ENCODE measurements at places on chromosomes 7 and 10. TPM values are rescaled to one million over a fixed set of nuclear protein-coding genes. Genes with fewer than 3 reads are reported as not detected.

HABP2 gene
- total RNA-seq, result not detected

TRPV5 gene
- total RNA-seq, result not detected

NAT16 gene
- total RNA-seq, result 0.16 TPM

CROT gene
- 18.8 TPM for total RNA-seq

NUTM2D gene
- total RNA-seq, result 6.2 TPM

CDHR3 gene
- total RNA-seq, result 3.1 TPM

SUGCT gene
- 17.9 TPM for total RNA-seq

OPN4 gene
- total RNA-seq, result not detected

DNA sequence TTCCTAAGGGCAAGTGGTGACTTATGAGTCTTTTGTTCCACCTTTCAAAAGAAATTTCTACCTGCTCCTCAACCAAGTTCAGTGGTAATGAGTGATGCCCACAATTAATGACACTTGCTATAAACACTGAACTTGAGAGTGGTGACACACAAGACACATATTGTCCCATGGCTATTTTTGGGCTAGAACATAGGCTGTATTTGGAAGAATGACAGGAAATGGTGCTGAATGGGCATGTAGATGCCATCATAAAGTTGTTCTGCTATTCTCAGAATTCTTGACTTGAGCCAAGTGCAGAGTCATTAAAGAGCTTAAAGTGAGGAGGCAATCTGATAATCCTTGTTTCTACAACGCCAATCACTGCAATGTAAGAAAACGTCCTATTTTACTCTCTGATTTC lies 313.3 kb downstream of the AGMO start:
- no peak for DNase-seq

- DNase-seq, result peak; percentile 92
Observed at GRCh38 chr10:48526011-48526821, 78.7 kb downstream of the ARHGAP22 start.

- DNase-seq, result peak; percentile 50
Observed at GRCh38 chr10:3424111-3424851, 251.7 kb upstream of the PITRM1 start.

DNA sequence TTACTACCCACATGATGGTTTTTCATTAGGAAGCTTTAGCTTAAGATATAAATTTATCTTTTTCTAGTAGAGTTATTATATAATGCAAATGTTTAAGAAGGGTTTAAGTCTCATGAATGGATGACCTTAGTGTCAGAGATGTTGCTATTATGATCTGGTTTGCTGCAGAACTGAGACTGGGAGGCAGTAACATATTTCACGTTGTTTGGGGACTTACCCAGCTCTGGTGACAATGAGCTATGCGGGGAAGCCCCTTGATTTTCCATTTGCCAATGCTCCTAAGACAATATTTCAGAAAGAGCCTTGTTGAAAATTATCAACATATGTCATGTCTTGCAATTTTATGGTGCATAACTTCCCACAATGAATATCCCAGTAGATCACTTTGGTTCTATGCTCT lies 754.6 kb downstream of the REEP3 start:
- DNase-seq, result no peak

- no peak for DNase-seq
Observed at GRCh38 chr7:155412416-155413253, 45.3 kb upstream of the EN2 start.

DNA sequence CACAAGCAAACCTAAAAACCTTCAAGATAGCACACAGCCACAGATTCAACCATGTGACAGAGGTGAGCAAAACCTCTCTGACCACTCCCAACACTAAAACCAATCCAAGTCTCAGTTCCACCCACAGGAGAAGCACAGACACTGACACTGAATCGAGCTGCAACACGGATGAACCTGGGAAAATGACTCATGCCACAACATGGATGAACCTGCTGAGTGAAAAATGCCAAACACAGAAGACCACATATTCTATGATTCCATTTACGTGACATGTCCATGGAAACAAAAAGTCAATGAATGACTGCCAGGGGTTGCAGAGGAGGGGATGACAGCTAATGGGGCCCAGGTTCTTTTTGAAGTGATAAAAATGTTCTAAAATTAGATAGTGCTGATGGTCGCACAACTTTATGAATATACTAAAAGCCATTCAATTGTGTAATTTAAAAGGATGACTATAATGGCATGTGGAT lies 22.0 kb downstream of the CYTH3 start:
- DNase-seq, result no peak

GRCh38 chr7:17044396-17044795 lies 162.6 kb upstream of the AGR3 start:
- no peak for DNase-seq

DNA sequence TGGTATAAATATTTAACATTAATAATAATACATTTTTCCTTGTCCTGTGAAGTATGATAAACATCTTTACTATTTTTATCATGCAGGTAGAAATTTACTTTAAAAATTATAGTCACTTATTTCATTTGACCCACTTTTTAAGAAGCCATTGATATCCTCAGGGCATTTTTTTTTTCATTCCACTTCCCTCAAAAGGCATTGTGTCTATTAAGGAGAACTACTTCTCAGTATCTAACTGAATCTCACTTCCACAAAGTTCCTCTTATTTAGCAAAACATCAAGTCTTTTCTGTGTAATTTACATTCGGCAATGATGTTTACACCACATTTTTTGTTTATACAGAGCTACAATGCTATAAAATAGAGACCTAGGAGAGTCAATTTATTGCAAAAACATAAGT lies 388.2 kb upstream of the AKR1E2 start:
- no peak for DNase-seq

GRCh38 chr10:11063856-11064255 lies 46.2 kb downstream of the CELF2 start:
- DNase-seq, result no peak

GRCh38 chr10:43946445-43946844 lies 297.8 kb upstream of the ZNF32 start:
- DNase-seq, result no peak

DNA sequence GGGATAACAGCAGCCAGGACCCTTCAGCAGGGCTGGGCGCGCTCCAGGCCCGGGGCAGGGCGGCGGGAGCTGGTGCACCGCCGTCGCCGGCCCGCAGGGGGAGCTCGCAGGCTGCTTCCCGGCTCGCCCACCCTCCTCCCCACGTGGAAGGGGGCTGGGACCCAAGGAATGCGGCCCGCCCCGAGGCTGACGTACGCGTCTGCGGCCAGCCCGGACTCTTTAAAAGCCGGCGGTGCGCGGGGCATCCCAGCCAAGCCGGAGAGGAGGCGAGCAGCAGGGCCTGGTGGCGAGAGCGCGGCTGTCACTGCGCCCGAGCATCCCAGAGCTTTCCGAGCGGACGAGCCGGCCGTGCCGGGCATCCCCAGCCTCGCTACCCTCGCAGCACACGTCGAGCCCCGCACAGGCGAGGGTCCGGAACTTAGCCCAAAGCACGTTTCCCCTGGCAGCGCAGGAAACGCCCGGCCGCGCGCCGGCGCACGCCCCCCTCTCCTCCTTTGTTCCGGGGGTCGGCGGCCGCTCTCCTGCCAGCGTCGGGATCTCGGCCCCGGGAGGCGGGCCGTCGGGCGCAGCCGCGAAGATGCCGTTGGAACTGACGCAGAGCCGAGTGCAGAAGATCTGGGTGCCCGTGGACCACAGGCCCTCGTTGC lies at the start of gene PFKFB3:
Gene PFKFB3 (plus strand): TSS at position 249 of the 647 bp plus-strand sequence. CDS start 329 bp downstream, at position 578.
- peak; percentile 78 for DNase-seq

GRCh38 chr10:22761569-22762220 lies 47.3 kb upstream of the PIP4K2A start:
- no peak for DNase-seq

DNA sequence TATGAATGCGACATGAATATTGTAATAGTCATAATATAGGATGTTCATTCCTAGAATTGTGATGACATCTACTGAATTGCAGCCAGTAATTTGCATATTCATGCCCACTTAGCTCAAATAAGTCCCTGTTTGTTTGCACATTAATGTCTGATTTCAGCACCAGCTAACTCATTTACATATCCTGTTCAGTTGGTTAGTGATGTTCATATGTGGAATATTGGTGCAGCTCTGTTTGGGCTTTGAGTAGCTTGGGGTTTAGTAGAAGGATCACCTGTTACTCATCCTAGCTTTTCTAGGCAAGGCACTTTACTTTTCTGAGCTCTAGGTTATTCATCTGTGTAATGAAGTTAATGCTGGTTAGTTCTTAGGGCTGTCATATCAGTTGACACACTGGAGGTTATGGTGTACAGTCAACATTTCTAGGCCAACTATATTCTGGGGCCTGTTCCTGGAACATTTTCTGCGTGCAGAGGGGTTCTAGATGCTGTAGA lies 238.4 kb downstream of the EXOC4 start:
- DNase-seq, result no peak

DNA sequence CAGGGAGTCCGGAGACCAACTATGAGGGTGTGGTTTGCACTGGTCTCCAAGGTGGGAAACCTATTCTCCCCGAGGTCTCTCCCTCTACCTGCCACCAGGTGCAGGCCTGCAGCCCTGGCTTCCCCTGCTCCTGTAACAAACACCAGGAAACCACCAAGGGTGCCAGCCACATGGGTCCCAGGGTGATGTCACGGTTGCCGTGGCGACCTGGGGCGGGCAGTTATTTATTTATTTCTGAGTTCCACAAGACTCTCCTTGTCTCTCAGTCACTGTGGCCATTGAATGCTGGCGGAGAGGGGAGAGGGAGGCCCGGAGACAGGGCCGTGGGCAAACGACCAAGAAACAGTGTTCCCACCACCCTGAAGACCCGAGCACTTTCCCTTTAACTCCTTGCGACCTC lies 27.0 kb downstream of the MMD2 start:
- DNase-seq, result no peak

DNA sequence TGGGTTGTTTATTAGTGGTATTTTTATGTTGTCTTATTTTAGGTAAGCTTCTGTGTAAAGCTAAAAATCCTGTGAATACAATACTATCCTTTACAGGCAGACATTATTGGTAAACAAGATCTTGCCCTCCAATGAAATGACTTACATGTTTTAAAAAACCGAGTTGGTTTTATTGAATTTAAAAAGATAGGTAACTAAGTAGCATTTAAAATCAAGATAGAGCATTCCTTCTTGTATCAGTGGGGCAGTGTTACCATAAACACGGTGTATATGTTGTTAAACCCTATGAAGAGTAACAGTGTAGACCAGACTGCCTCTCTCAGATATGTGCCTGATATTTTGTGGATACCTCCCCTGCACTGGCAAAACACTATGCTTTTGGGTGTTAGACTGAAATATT lies 81.0 kb downstream of the SNX10 start:
- DNase-seq, result no peak

GRCh38 chr10:26438534-26439341 lies 597 bp downstream of the APBB1IP start:
- peak; percentile 15 for DNase-seq

GRCh38 chr10:69438536-69439349 lies 12.5 kb upstream of the TSPAN15 start:
- DNase-seq, result no peak

- DNase-seq, result no peak
Observed at GRCh38 chr7:87648316-87648715, 20.1 kb downstream of the RUNDC3B start.

- DNase-seq, result peak; percentile 44
Observed at GRCh38 chr10:47165711-47166404, 134.1 kb upstream of the GDF10 start.

DNA sequence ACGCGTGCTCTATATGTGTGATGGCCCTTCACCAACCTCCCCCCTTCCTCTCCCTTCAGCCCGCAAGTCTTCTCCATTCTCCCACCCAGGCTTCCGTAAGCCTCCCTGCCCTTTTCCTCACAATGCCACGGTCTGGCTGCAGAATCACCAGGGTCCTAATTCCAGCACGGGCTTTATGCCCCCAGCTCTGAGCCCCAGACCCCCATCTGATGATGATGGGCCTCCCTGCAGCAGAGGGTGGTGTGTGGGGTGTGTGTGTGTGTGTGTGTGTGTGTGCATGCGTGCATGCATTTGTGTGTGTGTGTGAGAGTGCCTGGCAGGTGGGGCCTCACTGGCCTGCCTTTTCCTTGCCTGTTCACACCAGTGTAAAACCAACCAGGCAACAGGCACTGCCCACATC lies 109.9 kb downstream of the OAT start:
- DNase-seq, result no peak

DNA sequence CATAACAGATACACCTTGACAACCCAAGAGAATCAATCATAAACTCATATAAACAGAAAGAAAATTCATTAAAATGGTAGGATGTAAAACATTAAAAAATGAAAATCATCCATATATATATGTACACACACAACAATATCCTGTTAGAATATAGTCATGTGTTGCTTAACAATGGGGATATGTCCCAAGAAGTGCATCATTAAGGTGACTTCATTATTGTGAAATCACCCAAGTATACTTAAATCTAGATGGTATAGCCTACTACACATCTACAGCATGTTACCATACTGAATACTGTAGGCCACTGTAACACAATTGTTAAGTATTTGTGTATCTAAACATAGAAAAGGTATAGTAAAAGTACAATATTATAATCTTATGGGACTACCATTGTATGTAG lies 115.8 kb upstream of the TMEM168 start:
- no peak for DNase-seq

DNA sequence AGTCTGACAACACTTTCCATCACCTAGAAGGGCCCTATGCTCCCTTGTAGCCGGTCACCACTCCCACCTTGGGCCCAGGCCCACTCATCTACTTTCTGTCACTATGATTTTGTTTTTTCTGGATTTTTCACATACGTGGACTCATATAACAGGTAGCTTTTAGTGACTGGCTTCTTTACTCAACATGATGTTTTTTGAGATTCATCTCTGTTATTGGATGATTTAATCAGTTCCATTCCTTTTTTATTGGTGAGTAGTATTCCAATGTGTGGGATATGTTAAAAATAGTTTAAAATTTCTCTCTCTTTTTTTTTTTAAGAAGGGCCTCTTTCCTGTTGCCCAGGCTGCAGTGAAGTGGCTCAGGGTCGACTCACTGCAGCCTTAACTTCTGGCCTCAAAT lies 9.3 kb downstream of the PALD1 start:
- DNase-seq, result no peak

DNA sequence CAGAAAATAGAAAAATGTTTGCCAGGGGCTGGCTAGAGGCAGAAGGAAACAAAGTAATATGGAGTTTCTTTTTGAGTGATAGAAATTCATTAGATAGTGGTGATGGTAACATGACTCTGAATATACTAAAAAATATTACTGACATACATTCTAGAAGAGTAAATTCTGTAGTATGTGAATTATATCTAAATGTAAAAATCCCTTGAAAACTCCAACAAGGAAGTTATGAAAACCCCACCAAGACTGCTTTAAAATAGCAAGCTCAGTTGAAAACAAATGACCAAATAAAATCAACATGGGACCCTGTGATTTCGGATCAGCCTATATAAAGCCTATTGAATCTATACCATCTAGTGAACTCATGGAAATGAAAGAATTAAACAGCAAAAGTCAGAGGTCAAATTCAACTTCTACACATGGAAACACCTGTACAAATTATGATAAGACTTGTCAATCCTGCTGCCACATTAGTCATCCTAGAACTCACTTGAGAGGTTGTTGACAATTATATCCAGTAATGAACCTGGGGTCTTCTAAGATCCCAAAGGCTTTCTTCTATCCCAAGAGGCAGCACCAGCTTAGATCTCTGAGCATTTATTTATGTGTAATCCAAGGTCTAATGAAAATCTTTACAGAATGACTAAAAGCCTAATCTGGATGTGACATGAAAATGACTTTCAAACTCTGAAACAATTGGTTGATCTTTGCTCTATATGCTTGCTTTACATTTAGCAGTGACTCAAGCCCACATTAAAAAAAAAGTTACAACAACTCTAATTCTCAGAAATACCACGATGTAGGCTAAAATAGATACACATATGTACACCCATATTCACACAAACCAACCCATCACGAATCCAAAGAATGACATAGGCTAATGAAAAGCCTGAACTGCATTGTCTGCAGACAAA lies 59.3 kb downstream of the OSBPL3 start:
- DNase-seq, result no peak

- no peak for DNase-seq
Observed at GRCh38 chr10:44946205-44946604, 13.4 kb upstream of the RASSF4 start.
